ENCODE measurements at places on chromosomes 2 and 18. TPM values are rescaled to one million over a fixed set of nuclear protein-coding genes. Genes with fewer than 3 reads are reported as not detected.
A peak's percentile ranks its signal among the peaks of the same experiment; 100 is the strongest.

- DNase-seq, result no peak
These were observed 74.2 kb downstream of the TNFRSF11A start for GRCh38 chr18:62399276-62399675.

GRCh38 chr2:69836316-69836715 lies 6.9 kb downstream of the GMCL1 start:
- DNase-seq, result no peak

The CDC42EP3 gene
- 13.1 TPM for total RNA-seq

The LYG1 gene
- 0.55 TPM for total RNA-seq

DNA sequence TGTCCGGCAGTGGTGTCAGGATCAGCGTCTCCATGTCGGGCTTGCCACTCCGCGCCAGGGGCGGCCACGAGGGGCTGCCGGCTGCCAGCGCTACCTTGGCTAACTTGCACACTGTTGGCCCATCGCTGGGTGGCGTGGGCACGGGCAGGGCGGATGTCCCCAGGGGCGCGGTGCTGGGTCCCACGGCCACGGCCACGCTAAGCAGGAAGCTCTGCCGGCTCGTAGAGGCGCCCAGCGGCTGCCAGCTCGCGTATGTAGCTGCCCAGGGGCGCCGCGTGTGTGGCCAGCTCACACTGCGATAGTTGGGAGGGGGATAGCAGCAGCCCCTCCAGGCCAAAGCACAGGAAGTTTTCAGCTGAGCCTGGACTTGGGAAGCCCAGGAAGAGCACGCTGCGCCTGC lies 249.4 kb downstream of the ANKRD30B start:
- no peak for DNase-seq

DNA sequence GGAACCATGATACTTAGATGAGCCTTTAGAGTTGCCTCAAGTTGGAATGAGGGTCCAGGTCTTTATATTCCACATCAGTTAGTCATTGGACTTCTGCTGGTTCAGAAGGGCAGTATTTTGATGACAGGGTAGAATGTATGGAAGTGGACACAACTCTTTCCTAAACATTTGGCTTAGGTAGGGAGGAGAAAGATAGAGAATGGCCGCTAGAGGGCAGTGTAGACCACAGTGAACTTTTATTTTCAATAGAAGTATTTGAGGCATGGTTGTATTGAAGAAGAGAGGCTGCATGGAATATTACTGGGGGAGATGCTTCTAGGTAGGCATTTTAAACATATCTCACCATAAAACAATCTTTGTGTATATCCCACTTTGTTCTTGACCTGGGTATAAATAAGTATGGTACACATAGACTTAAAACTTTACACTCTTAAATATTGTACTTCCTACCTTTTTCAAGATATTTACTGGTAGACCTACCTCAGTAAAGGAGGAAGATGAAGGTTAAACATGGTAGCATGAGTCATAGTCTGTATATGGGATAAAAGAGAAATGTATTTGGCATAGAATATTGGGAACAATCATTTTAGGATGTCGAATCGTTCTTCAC lies 497.6 kb upstream of the FAM98A start:
- DNase-seq, result peak; percentile 83

GRCh38 chr2:205011031-205011430 lies 465.8 kb downstream of the PARD3B start:
- DNase-seq, result no peak

GRCh38 chr2:181684454-181685149 lies 4.3 kb upstream of the NEUROD1 start:
- DNase-seq, result no peak

GRCh38 chr2:150110548-150110947 lies 376.9 kb downstream of the RND3 start:
- no peak for DNase-seq

DNA sequence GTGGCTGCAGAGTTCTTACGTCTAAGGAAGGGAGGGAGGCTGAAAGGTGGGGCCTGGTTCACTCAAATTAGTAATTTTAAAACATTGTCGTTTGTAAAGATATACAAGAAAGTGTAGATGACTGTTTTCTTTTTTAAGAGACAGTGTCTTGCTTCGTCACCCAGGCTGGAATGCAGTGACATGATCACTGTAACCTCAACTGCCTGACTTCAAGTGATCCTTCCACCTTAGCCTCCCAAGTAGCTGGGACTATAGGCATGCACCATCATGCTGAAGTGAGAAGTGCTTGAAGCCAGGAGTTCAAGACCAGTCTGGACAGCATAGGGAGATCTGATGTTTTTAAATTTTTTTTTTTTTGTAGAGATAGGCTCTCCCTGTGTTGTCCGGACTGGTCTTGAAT lies 52.9 kb downstream of the HNRNPLL start:
- no peak for DNase-seq

- peak; percentile 56 for DNase-seq
These were observed 14.1 kb upstream of the HOXD1 start for GRCh38 chr2:176174382-176174823.

The CHRNG gene
- not detected for total RNA-seq

GRCh38 chr2:16395601-16396000 lies 270.0 kb downstream of the CYRIA start:
- no peak for DNase-seq

DNA sequence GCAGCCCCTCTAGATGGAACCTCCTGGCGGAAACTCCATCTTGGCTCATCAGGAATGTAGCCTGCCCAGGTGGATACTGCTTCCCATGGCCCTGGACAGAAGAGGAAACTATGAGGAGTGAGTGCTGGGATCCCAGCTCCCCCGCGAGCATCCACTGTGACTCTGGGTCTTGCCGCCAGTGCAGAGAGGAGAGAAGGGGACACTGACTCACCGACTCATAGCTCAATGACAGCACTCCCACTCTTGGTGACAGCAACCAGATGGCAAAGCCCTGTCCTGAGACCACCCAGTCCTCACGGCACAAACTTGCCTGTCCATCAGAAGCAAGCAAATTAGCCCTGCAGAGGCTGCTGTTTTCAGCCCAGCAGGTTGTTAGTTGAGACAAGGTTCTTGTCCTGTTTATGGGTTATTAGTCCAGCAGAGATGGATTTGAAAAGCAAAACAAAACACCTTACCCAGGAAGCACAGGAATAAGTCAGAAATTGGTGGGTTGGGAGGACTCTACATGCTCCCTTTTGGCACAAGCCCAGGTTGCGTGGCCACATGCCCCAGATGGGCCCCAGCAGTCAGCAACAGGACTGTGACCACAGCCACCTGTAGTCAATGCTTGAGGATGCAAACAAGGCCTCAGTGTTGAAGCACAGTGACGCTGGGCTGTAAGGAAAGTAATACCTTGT lies 111.5 kb upstream of the GLI2 start:
- DNase-seq, result no peak

The SIGLEC15 gene
- not detected for total RNA-seq

- peak; percentile 92 for DNase-seq
These were observed 28.4 kb upstream of the PUM2 start for GRCh38 chr2:20378891-20379519.

DNA sequence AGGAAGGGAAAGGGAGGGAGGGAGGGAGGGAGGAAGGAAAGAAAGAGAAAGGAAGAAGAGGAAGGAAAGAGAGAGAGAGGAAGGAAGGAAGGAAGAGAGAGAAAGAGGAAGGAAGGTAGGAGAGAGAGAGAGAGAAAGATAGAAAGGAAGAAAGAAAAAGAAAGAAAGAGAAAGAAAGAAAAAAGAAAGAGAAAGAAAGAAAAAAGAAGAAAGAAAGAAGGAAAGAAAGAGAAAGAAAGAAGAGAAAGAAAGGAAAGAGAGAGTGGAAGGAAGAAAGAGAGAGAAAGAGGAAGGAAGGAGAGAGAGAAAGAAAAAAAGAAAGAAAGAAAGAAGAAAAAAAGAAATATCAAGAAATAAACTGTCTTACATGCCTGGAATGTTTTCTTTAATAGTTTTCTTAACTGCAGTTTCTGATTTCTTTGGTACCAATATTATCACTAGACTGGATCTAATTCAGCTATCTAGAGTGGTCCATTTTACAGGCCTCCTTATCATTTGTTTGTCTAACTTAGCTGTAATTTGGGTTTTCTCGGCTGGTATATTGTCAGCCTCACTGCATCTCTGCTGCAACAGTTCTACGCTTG lies 59.6 kb upstream of the MBOAT2 start:
- no peak for DNase-seq

DNA sequence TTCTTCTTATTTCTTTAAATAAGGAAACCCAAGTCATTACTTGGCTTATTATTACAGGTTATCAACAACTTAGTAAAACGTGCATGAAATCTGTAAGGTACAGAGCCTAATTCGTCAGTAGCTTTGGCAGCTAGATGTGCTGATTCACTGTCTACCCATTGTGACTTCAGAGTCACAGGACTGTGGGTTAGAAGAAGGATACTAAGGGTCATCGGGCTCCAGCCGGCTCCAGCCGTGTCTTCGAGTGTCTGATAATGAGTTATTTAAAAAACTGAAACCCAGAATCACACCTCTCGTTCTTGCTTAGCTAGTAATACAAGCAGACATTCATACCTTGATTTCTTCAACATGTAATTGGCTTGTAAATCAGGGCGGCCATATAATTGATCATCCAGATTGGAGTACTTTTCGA lies 170.5 kb downstream of the FMNL2 start:
- no peak for DNase-seq

The MARCHF4 gene
- total RNA-seq, result 1.3 TPM

GRCh38 chr2:55965966-55966365 lies 42.4 kb upstream of the EFEMP1 start:
- DNase-seq, result no peak

DNA sequence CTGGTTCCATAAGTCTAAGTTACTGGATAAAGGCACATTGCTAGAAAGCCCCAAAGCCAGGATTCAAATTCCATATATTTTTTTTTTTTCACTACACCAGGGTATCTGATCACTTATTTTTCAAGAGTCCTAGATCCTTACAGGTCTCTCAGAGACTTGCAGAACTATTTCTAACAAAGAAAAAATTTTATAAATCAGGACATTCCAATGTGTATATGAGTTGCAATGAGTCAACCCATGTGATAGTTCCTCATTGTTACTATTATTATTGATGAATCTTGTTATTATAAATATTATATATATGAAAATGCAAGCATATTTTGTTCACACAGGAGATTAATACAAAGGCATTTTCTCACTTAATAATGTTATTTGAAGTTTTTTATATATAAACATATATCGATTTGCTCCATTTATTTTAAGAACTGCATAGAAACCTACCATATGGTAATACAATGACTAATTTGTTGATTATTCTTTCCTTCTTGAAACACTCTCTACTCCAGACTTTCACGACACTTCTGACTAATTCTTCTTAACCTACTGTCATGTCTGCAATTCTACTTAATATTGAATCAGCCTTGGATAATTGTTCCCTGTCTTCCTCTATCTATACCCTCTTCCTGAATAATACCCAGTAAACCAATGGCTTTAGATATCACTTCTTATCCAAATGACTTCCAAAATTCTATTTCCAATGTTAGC lies 968.4 kb upstream of the NRXN1 start:
- no peak for DNase-seq

DNA sequence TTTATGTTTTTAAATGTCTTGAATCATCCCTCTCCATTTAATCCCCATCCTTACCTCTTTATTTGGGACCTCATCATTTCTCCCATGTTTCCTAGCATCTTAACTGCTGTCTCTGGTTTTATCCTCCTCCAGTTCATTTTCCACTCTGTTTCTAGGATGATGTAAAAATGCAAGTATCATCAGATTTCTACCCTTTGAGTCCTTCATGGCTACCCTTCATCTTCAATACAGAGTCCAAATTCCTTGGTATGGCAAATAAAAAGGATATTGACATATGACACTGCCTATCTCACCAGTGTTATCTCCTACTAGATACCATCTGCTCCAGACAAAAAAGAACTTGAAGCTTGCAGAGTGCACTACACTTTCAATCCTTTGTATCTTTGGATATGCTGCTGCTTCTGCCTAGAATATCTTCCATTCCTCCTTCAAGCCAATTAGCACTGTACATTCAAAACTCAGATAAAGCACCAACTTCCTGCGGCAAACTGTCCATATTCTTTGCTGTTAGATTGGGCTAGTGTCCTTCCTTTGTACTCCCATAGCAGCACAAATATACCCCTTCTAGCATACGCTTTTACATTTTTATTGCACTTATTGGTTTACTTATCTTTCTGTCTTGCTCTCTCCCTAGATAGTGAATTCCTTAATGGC lies 24.6 kb upstream of the TLK1 start:
- no peak for DNase-seq

DNA sequence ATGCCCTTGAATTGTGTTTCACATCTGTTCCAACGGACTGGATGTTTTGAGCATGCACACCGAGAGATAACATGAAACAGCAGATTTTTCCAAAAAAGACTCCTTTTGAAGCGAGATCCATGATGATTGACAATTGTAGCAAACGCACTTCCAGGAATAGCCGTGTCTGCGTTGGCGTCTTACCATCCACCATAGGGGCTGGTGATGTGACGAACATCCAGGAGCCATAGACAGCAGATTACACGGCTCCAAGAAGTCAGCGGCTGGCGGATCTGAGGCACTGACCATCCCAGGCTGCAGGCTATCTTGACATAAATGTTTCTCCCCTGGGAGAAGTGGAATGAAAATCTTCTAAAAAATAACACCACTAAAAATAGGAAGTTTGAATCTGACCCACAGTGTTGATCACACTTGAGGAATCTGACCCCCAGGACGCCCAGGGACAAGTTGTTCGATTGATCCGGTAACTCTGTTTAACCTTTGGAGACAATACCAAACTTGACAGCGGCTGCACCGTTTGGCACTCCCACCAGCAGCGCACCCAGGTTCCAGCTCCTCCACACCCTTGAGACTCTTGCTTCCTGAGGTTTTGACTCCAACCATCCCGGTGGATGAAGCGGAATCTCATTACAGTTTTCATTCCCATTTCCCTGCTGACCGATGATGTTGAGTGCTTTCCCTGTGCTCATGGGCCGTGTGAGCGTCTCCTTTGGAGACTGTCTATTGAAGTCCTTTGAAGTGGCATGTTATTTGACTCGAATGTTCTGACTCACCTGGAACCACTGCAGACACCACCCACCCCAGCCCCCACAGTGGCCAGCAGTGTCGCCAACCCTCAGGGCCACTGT lies 140.0 kb upstream of the GPC1 start:
- DNase-seq, result peak; percentile 45

DNA sequence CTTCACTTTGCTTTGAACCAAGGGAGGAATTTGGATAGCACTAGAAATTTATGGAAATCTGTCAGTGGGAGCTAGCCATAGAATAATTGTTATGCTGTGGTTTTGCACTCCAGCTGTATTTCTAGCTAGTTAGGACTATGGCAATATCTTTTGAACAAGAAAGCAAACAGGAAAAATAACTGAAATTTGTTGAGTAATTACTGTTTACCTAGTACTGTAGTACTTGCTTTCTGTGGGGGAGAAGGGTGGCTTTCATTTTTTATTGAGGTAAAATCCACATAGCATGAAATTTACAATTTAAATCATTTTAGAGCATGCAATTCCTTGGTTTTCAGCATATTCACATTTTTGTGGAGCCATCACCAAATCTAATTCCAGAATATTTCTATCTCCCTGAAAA lies 28.4 kb downstream of the MBD5 start:
- no peak for DNase-seq

The CTDP1 gene
- 35.6 TPM for total RNA-seq

The ALK gene
- total RNA-seq, result 0.46 TPM

The SLC16A14 gene
- 1.2 TPM for total RNA-seq

DNA sequence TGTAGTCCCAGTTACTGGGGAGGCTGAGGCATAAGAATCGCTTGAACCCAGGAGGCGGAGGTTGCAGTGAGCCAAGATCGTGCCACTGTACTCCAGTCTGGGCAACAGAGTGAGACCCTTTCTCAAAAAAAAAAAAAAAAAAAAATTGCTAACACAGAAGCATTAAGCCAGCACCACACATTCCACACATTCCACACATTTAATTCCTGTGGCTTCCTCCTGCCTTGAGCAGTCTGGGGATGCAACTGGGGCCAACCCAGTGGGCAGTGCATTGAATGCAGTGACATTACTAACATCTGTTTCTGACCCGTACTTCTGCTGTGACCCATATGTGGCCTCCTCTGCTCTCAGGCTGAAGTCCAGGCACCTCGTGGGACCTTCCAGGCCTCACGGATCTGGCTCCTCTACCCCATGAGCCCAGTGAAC lies 107.0 kb downstream of the BCL2L11 start:
- peak; percentile 76 for DNase-seq
